ENCODE measurements at places on chromosomes 7 and 10. TPM values are rescaled to one million over a fixed set of nuclear protein-coding genes. Genes with fewer than 3 reads are reported as not detected.
A peak's percentile ranks its signal among the peaks of the same experiment; 100 is the strongest.

- DNase-seq = no peak
- H3K27me3 ChIP-seq = no peaks in the 10 kb centered on the region
- H3K27ac ChIP-seq = no peak overlapping the region
- no peak overlapping the region for H3K4me3 ChIP-seq
- no peaks in the 10 kb centered on the region for H3K36me3 ChIP-seq
- no peaks in the 10 kb centered on the region for H3K4me1 ChIP-seq
Measured at GRCh38 chr7:70935854-70936253, 196.1 kb upstream of the GALNT17 start.

DNA sequence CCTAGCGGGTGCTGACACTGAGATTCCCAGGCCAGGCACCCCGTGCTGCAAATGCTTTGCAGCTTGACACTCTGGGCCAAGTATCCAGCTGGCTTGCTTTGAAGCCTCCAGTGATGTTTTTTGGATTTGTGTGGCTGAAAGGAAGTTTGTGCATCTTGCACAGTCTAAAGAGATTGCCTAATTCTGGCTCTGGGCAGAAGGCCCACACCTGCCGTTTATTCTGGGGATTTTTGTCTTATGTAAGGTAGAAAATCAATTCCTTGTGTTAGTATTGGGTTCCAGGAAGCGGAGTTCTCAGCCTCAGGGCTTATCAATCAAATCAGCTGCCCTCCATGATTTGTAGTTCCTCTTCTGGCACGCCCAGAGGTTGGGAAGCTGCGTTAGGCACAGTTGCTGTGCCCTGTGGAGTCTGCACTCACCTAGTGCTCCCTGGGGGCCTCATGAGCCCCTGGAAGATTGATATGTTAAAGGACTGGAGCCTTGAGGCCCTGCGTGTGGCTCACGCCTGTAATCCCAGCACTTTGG lies 8.4 kb upstream of the PURB start:
- DNase-seq = no peak
- no peaks in the 10 kb centered on the region for H3K36me3 ChIP-seq
- H3K27ac ChIP-seq = no peak overlapping the region
- H3K4me1 ChIP-seq = no peaks in the 10 kb centered on the region

GRCh38 chr7:80838643-80839042 lies 80.2 kb downstream of the SEMA3C start:
- no peak overlapping the region for H3K4me3 ChIP-seq
- no peaks in the 10 kb centered on the region for H3K4me1 ChIP-seq
- no peaks in the 10 kb centered on the region for H3K27me3 ChIP-seq
- DNase-seq = no peak
- no peaks in the 10 kb centered on the region for H3K36me3 ChIP-seq

The STOX1 gene
- total RNA-seq = 3.5 TPM

DNA sequence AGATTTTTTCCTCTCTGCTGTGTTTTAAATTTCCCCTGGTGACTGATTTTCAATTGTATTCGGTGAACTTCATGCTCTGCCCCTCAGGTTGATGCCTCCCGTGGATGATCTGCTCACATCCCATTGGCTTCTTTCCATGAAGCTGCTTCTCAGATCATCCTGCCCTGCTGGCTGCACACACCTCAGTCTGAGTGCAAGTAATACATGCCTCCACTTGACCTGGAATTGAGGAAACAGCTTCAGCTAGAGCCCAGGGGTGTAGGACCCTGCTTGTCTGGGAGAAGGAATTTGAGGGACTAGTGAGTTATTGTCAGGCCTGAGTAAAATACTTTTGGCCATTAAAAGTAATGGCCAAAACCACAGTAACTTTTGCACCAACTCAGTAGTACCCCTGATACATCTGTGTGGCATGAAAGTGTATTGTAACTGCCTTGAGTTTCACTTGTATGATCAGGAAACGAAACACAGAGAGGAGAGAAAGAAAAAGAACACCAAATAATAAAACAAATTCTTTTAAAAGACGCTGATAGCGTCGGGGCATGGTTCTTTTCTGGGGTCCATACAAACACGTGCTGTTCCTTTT lies 49.4 kb downstream of the SPAM1 start:
- H3K4me3 ChIP-seq = no peak overlapping the region
- H3K4me1 ChIP-seq = no peaks in the 10 kb centered on the region
- H3K36me3 ChIP-seq = no peaks in the 10 kb centered on the region
- no peak for DNase-seq

DNA sequence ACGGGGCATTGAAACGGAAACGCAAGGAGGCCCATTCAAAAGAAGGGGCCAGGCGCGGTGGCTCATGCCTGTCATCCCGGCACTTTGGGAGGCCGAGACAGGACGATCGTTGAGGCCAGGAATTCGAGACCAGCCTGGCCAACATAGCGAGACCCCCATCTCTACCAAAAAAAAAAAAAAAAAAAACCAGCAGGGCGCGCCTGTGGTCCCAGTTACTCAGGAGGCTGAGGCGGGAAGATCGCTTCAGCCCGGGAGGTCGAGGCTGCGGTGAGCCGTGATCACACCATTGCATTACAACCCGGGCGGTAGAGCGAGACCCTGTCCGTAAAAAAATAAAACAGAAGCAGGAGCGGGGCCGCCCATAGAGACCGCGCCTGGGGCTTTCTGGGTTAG lies 396 bp downstream of the PSMG3 start:
- H3K4me3 ChIP-seq = peak overlapping the region; percentile 89
- no peak for DNase-seq
- H3K27me3 ChIP-seq = no peaks in the 10 kb centered on the region
- H3K27ac ChIP-seq = peak overlapping the region; percentile 95
- H3K4me1 ChIP-seq = no peaks in the 10 kb centered on the region

GRCh38 chr7:127322351-127322750 lies 69.6 kb upstream of the GRM8 start:
- DNase-seq = no peak
- no peaks in the 10 kb centered on the region for H3K36me3 ChIP-seq
- no peaks in the 10 kb centered on the region for H3K27me3 ChIP-seq
- no peaks in the 10 kb centered on the region for H3K4me1 ChIP-seq
- no peak overlapping the region for H3K4me3 ChIP-seq

DNA sequence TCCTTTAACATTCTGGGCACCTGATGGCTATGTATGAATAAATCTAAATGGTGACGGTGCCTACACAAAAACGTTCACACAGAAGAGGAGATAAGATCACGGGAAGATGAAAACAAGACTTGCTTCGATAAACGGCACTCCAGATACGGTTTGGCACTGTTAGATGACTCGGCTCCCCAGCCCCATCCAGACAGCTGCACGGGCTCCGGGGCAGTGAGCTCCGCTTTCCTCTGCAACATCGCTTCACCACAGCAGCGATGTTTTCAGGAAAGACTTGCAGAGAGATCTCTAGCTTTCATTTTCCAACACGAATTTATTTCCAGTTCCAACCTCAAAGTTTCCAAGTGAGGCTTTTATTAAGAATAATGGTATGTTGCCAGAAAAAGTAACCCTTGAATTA lies 132.1 kb downstream of the KLF6 start:
- H3K36me3 ChIP-seq = no peaks in the 10 kb centered on the region
- H3K4me1 ChIP-seq = peaks cover 4% of the 10 kb centered on the region
- peak overlapping the region; percentile 22 for H3K4me3 ChIP-seq
- no peak for DNase-seq

GRCh38 chr10:97329766-97330165 lies 4.8 kb downstream of the FRAT2 start:
- no peak overlapping the region for H3K4me3 ChIP-seq
- no peaks in the 10 kb centered on the region for H3K36me3 ChIP-seq
- peaks cover 17% of the 10 kb centered on the region for H3K4me1 ChIP-seq
- H3K27me3 ChIP-seq = no peaks in the 10 kb centered on the region

GRCh38 chr7:82534684-82535083 lies 91.1 kb upstream of the CACNA2D1 start:
- no peaks in the 10 kb centered on the region for H3K36me3 ChIP-seq
- H3K27me3 ChIP-seq = no peaks in the 10 kb centered on the region
- H3K27ac ChIP-seq = no peak overlapping the region
- DNase-seq = no peak
